C1 segment of cervical spinal cord (tissue), 14 donors: ENCODE measurements at places on chromosomes 12 and 14.

GRCh38 chr14:102819747-102820330 is 42.6 kb downstream of the TRAF3 start:
- DNase-seq: no peak

- DNase-seq: no peak
Measured at GRCh38 chr12:67704071-67704470, 55.5 kb downstream of the DYRK2 start.

DNA sequence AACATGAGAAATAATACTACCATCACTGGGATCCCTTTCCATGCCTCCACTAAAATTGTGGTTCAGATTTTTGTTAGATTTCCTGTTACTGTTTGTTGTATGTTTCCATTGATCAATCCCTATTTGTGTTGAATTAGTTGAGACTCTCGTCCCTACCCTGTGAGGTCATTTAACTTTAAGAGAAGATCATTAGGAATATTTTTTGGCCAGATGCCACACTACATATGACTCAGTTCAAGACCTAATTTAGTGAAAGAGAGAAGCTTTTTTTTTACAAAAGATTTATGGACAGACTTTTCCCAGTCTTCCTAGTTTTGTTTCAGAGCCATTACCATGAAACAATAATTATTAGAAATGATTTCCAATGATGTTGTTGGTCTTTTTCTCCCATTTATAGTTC is 35.5 kb downstream of the CPSF6 start:
- no peak for DNase-seq

DNA sequence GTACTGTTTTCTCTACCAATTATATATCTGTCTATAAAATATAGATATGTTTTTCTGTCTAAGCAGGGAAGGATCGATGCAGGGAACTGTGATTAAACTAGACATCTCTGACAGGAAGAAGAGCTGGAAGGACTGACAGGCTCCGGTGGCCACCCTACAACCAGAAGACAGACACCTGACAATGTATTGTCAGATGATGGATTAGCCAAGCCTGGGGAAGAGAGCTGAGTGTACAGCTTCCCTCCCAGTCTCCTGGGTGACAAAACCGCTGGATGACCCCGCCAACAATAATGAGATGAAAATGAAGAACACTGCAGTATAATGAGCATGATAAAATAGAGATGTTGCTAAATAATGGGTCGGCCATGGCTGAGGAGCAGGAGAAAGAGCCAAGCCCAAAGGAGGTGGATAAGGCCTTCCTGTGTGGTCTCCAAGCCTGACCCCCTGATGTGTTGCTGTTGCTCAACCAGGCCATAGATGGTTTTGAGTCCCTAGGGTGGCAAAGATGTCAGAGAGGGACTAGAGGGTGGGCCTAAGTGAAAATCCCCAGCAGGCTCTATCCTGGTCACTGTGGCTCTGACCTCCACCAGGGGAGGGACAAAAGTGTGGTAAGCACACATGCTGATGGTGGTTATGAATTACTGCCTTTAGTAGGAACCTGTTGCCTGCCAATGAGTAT is 28.2 kb downstream of the DHRS2 start:
- no peak for DNase-seq

GRCh38 chr12:14505626-14506596 is 61.8 kb downstream of the PLBD1 start:
- DNase-seq: no peak

- DNase-seq: no peak
Measured at GRCh38 chr12:49567302-49567610, 686 bp downstream of the MCRS1 start.
